Activated CD4-positive, alpha-beta T cell treated with anti-CD3 and anti-CD28 coated beads, Interleukin-2, amount 50 U/mL, for 48 hours (primary cell): ENCODE measurements at places on chromosomes 12 and 14.

- DNase-seq, result peak; percentile 5
Observed at GRCh38 chr12:21941506-21942376, 515 bp upstream of the ABCC9 start.

- DNase-seq, result no peak
Observed at GRCh38 chr14:101963656-101964296, 597 bp upstream of the DYNC1H1 start.

DNA sequence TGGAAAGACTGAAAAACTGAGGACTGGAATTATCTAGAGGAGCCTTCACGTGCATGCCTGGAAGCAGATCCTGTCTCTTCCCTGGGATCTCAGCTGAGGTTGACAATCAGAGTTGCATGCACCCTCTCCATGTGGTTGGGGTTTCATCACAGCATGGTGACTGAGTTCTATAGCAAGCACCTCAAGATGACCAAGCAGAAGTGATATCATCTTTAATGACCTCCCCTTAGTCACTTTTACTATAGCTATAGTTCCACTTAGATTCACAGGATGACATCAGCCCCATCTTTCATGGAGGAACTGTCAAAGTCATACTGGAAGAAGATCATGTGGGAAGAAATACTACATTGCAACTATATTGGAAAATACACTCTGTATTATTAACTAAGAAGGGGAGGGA lies 105.8 kb upstream of the ATXN7L3B start:
- DNase-seq, result no peak

- no peak for DNase-seq
Observed at GRCh38 chr12:69440016-69440415, 30.2 kb upstream of the FRS2 start.

DNA sequence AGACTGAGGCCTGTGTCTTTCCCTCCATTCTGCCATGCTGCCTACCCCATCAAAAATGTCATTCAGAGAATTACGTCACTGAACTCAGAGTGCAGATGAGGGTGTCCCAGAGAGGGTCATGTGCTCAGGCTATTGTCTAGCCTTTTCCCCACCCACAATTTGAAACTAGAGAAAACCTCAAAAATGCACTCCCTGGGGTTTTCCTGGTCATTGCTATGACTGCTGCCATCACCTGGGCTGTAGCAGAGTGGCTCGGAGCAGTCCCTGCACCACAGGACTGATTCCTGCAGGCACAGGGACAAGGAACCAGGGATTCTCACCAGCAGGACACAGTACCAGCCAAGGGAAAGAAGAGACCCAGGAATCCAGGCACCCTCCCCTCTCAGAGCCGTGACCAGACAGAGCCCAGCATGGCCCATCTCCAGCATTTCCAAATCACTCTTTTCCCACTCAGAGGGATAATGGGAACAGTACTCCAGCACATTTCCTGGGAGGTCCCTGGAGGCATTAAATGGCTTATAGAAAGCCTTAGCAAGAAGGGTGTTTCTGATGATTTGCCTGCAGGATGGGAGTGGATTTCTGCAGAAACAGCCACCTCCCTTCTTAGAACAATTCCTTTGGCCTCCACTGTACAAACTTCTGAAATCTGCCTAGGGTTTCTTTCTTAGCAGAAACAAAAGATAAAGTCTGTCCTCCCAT lies 45.9 kb downstream of the VWF start:
- no peak for DNase-seq

DNA sequence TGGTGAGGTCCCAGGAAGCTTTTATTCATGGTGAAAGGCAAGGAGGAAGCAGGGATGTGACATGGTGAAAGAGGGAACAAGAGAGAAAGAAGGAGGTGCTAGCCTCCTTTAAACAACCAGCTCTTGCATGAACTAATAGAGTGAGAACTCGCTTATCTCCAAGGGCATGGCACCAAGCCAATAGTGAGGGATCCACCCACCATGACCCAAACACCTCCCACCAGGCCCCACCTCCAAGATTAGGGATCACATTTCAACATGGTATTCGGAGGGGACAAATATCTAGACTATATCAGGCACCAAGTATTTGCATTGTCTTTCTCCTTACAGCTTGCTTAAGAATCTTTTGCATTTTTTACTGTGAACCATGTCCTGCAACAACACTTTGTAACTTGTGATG lies 91.9 kb upstream of the DHRS4 start:
- DNase-seq, result no peak

GRCh38 chr12:52423035-52423434 lies 11.1 kb downstream of the KRT75 start:
- no peak for DNase-seq

DNA sequence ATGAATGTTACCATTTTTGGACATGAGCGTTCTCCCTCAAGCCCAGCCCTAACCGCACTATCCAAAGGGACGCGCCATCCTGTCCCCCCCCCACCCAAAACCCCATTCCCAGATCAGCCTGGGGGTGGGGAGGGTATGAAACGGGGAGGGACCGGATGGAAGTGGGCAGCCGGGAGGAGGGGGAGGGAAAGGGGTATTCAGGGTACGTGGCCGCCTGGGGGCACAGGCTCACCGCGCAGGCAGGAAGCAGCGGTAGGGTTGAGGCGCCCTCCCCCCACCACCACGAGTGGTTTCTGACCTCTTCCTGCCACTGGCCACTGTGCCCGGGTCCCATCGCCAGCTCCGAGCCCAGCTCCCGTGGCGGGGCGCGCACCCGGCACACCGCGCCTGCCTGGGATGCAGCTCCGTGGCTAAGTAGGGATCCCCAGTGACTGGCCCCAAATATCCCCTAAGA lies 1.4 kb downstream of the ACTN1 start:
- peak; percentile 74 for DNase-seq

DNA sequence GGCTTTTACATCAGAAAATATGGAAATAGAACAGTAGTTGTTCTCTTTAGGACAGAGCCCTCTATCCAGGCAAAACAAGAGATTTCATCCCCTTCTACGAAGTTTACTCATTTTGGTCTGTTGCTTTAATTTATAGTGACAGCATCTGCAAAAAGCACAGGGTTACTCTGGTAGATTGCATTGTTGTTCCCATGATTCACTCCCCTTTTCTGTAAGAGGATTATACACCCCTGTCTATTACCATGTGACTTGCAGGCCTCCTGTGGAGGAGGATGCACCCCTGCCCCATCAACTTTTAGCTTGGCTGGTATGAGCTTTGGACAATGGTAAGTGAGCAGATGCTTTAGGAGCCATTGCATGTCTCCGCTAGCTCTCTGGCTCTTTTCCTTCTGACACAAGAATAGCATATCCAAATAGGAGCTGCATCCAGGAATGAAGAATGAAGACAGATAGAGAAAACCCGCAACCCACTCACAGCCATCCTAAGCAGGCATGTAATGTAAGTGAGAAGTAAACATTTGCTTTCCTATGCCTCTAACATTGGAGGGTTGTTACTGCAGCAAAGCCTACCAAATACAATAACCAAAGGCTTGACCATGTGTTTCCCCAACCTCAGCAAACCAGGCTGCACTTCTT lies 304.2 kb downstream of the AKAP6 start:
- no peak for DNase-seq

DNA sequence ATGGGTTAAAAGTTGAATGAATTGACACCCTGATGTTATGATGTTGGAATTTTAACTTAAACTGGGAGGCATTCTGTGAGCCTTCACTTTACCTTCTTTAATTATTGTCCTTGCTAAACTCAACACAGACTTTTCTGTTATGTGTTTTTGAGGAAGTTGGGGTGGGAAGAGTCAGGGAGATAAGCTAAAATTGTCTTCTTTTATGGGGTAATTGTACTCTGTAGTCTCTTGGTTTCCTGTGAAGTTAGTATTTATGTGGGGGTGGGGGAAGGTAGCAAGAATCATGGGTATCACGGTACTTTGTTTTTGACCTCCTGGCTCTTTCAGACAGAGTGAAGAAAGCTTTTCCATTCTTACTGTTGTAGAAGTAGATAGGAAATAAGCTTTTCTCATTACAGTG lies 32.9 kb downstream of the RAB21 start:
- DNase-seq, result no peak

GRCh38 chr14:66009089-66009488 lies 477.1 kb upstream of the CCDC196 start:
- DNase-seq, result no peak

- no peak for DNase-seq
Observed at GRCh38 chr14:91482263-91483013, 27.7 kb downstream of the PPP4R3A start.
